Activated naive CD4-positive, alpha-beta T cell treated with anti-CD3 and anti-CD28 coated beads for 36 hours (primary cell): ENCODE measurements at places on chromosomes 3 and 15. TPM values are rescaled to one million over a fixed set of nuclear protein-coding genes. Genes with fewer than 3 reads are reported as not detected.

IMPG2 gene
- 0.05 TPM for total RNA-seq

WDR93 gene
- not detected for total RNA-seq

TOP2B gene
- total RNA-seq, result 113 TPM

C3orf52 gene
- 3.8 TPM for total RNA-seq

CYP8B1 gene
- not detected for total RNA-seq

ITPKA gene
- total RNA-seq, result 1.7 TPM

SMAD6 gene
- total RNA-seq, result not detected

- no peak for DNase-seq
Measured at GRCh38 chr3:48456456-48456855, 9.9 kb downstream of the ATRIP start.

GRCh38 chr3:14110699-14111098, 14.0 kb downstream of the CHCHD4 start:
- no peak for DNase-seq

- DNase-seq, result no peak
Measured at GRCh38 chr3:8256441-8257071, 245.1 kb upstream of the LMCD1 start.

DNA sequence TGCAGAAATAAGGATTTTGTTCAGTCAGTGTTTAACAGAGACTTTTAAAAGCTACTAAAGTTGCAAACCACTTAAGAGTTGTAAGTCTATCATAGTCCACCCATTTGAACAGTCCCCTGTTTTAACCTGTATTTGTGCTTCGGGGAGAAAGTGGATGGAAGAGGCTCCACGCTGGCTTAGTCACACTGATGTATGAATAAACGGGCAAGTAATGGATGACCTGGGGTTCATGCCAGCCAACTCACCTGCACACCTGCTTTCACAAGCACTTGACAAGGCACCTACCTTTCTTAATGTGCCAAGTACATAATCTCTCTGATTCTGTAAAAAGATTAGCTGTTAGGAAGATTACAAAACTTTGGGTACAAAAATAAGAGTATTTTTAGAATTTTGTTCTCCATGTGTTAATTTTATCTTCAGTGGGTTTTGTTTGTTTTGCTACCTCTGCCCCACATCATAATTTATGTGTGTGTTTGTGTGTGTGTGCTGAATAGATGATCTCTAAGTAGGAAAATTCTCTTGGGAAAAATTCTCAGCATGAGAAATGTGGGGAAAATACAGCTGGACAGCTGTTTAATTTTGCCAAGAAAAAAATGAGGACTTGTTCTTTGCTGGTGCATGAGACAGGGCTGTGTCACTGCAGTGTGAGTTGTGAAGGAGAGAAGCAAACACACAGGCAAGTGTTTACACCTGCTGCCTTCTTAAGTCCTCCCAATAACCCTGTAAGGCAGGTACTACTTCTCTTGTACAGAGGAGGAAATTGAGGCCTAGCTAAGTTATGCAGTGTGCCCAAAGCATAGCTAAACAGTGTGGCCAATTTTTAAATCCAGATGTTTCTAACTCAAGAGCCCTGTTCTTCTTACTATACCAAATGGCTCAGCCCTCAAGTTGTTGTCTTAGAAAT, 181.2 kb upstream of the IL12A start:
- no peak for DNase-seq

GRCh38 chr15:85008474-85009260, 27.0 kb downstream of the PDE8A start:
- DNase-seq, result no peak

GRCh38 chr3:156952011-156952410, 125.9 kb downstream of the LEKR1 start:
- DNase-seq, result no peak

- no peak for DNase-seq
Measured at GRCh38 chr3:101085752-101086151, 92.5 kb upstream of the ABI3BP start.

GRCh38 chr3:53101956-53102355, 28.3 kb downstream of the RFT1 start:
- no peak for DNase-seq

DNA sequence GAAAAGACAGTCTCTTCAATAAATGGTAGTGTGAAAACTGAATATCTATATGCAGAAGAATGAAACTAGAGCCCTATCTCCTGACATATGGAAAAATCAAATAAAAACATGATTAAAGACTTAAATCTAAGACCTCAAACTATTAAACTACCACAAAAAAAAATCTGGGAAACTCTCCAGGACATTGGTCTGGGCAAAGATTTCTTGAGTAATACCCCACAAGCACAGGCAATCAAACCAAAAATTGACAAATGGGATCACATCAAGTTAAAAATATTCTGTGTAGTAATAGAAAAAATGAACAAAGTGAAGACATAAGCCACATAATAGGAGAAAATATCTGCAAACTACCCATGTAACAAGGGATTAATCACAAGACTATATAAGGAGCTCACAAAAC, 286.4 kb downstream of the TBC1D5 start:
- no peak for DNase-seq

- no peak for DNase-seq
Measured at GRCh38 chr3:46679681-46680080, 13.8 kb downstream of the ALS2CL start.

- DNase-seq, result no peak
Measured at GRCh38 chr15:98397419-98397818, 250.9 kb upstream of the IGF1R start.
